NCI-H2081 (cell line): ENCODE measurements at places on chromosomes 7 and 10.

DNA sequence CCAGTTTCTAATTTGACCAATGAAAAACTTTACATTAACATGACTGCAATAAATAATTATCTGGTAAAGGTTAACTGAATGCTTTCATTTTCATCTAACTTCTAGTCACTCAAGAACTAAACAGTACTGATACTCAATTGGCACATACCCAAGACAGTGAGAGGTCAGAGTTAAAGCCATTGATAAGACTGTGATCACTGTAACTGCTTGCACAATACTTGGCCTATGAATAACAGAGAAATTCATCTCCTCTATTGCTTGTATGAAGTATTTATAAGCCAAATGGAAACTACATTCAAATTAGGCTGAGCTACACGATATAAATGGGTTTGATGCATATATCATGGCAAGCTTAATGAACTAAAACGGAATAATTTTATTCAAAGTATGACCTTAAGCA is 43.0 kb downstream of the HERC4 start:
- DNase-seq, result no peak

- no peak for DNase-seq
These were observed 54.8 kb downstream of the MPP7 start for GRCh38 chr10:28248092-28248491.

DNA sequence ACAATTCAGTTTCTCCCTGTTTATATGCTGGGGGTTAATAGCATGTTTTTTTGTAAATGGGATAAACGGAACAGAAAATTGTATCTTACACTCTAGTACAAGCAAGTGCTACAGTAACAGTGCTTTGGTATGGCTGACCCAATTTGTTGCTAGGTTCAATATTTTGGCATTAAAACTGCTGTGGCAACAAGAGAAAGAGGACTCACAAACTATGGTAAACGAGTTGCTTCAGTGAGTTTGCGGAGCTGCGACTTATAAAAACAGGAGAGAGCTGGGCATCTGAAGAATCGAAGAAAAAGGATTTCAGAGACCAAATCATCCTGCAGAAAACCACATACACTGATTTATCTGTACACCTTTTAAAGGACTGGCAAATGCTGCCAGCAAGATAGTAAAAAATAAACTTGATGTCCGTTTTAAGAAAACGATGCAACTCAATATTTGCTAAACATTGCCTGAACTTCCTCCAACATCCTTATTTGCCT is 2.2 kb downstream of the GLUD1 start:
- DNase-seq, result peak; percentile 13

GRCh38 chr7:113044394-113044793 is 42.2 kb downstream of the GPR85 start:
- DNase-seq, result no peak

- no peak for DNase-seq
These were observed 123.4 kb upstream of the NEBL start for GRCh38 chr10:21020545-21020944.

- DNase-seq, result no peak
These were observed 10.3 kb downstream of the PRF1 start for GRCh38 chr10:70592186-70592735.

GRCh38 chr7:651032-651728 is 75.3 kb upstream of the DNAAF5 start:
- DNase-seq, result no peak

GRCh38 chr7:32560075-32560474 is 64.8 kb downstream of the AVL9 start:
- DNase-seq, result no peak

DNA sequence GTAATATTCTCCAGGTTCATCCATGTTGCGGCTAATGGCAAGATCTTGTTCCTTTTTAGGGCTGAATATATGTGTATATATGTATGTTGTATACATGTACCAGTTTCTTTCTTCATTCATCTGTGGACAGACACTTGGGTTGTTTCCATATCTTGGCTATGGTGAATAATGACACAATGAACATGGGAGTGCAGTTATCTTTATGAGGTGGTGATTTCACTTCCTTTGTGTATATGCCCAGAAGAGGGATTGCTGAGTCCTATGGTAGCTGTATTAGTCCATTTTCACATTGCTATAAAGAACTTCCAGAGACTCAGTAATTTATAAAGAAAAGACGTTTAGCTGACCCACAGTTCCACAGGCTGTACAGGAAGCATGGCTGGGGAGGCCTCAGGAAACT is 17.1 kb upstream of the TSPAN15 start:
- DNase-seq, result no peak

DNA sequence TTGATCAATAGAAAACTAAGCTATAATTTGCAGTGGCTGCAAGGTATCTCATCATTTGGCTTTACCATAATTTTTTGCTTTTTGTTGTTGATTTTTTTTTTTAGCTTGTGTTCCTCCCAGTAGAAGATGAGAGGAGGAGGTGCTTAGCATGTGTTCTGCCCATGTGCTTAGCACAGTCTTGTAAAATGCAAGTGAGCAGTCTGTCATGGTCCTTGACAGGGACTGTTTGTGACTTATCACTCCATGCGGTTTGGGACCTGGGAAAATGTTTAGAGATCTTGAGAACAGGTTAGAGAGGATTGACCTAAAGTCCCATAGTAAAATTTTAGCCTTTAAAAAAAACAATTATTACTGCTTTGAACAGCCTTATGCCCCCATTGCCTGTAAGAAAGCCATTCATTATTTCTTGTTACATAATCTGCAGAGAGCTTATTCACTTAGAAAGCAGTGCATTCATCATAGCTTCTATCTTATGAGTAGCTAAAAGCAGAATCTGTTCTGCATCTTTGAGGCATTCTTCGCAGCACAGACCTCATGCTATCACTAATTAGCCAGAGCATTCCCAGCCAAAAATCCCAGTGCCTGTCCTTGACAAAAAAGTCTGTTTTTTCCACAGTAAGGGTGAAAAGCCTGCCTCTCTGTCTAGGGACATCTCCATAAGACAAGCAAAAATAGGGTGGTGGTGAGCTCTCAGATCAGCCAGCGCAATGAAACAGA is 748.7 kb upstream of the GALNT17 start:
- no peak for DNase-seq

- DNase-seq, result no peak
These were observed 26.8 kb downstream of the DNAJC1 start for GRCh38 chr10:21976739-21977138.

DNA sequence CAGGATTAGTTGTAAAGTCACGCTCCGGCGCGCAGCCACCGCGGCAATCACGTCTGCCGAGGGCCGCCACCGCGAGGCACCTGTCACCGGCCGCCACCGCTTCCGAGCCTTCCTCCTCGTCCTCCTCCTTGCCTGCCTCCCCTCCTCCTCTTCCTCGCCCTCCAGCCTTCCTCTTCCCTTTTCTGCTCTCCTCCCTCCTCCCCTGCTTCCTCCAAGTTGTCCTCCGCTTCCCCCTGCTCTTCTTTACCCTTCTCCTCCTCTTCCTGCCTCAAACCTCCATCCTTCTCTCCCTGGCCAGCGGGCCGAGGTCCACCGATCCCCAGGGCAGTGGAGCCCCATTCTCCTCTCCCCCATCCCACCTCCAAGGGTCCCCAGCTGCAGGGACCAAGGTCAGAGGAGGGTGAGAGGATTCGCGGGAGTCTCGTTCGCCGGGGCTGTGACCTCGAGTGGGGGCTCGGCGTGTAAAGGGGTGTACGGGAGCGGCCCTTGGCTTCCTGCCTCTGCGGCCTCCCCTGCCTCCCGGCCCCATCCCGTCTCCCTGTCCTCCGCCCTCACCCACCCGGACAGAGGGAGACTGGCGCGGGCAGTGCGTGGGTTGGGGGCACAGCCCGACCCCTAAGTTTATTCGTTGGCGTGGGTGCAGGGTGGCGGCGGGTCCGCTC is 89.5 kb upstream of the PAX2 start:
- DNase-seq, result no peak

- DNase-seq, result no peak
These were observed 18.4 kb downstream of the TSPAN14 start for GRCh38 chr10:80472234-80473095.

- DNase-seq, result no peak
These were observed 81.3 kb downstream of the CHST15 start for GRCh38 chr10:124012066-124012465.

DNA sequence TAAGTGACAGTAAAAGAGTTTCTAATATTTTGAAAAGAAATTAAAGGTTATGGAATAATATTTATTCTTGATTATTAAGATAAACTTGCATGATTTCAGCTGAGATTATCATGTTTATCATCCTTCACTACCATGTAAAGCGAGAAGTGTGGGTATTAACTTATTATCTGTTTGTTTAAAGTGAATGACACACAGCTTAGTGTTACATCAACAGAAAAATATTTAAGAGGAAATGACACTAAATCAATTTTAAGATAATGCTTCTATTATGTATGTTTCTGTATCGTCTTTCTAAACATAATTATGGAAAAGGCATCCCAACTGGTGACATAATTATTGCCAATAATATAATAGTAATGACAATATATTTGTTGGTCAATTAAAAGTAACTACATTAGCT is 213.1 kb downstream of the PCDH15 start:
- DNase-seq, result no peak

DNA sequence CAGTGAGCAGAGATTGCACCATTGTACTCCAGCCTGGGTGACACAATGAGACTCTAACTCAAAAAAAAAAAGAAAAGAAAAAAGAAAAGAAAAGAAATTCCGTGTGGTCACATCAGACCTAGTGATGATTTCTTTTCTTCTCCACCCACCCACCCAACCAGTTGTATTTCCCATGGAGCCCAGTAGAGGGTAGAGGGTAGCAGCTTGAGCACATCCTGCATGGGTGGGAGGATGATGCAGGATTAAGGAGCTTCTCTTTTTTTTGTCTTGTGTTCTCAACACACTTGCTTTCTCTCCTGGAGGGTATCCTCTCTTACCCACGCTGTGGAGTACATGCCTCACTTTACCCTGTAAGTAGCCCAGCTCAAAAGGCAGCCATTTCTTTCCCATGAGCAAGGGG is 118.6 kb upstream of the CARD11 start:
- no peak for DNase-seq

GRCh38 chr7:101177644-101178043 is 2.4 kb downstream of the NAT16 start:
- no peak for DNase-seq

DNA sequence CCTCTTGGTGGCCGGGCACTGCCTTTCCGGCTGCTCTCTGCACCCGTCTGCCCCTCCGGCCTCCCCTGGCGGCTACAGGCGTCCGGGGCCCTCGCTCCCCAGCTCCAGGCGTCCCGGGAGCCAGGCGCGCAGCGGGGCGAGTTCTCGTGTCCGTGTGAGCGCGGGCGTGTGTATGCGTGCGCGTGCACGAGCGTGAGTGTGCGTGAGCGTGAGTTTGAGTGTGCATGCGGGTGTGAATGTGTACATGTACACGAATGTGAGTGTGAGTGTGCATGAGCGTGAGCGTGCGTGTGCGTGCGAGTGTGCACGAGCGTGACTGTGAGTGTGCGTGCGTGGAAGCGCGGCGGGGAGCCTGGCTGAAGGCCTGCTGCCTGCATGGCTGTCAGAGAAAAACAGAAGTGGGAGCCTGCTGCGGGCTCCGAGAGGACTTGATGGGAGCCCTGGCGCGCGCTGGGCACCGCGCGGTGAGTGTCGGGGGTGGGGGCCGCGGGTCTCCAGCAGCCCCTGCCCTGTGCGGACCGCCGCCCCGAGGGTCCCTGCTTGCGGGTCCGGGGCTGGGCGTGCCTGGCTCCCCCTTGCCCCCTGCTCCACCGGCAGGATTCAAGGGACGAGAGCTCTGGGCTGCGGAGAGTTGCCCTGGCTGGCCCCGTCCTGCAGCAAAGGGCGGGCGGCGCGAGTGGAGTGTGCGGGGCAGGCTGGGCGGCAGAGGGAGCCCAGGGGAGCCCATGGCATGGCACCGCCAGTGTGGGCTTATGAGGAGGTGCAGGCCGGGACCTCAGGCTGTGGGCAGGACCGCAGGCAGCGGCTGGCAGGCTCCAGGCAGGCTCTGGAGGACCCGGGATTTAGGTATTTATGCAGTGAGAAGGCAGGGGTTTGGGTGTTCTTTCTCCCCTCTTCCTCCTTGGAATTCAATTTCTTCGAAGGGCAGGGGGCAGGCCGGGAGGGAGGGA is 75.8 kb upstream of the EN2 start:
- no peak for DNase-seq

GRCh38 chr7:32428546-32428945 is 61.6 kb downstream of the LSM5 start:
- DNase-seq, result no peak

DNA sequence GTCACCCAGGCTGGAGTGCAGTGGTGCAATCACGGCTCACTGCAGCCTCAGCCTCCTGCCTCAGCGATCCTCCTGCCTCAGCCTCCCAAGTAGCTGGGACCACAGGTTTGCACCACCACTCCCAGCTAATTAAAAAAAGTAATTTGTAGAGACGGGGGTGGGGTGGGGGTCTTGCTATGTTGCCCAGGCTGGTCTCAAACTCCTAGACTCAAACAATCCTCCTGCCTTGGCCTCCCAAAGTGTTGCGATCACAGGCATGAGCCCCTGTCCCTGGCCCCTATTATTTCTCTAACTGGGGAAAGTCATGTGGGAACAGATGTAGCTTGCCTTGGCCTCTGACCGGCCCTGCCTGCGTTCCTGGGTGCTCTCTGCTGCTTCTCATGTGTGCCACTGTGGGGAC is 178.7 kb downstream of the RNF216 start:
- DNase-seq, result no peak

DNA sequence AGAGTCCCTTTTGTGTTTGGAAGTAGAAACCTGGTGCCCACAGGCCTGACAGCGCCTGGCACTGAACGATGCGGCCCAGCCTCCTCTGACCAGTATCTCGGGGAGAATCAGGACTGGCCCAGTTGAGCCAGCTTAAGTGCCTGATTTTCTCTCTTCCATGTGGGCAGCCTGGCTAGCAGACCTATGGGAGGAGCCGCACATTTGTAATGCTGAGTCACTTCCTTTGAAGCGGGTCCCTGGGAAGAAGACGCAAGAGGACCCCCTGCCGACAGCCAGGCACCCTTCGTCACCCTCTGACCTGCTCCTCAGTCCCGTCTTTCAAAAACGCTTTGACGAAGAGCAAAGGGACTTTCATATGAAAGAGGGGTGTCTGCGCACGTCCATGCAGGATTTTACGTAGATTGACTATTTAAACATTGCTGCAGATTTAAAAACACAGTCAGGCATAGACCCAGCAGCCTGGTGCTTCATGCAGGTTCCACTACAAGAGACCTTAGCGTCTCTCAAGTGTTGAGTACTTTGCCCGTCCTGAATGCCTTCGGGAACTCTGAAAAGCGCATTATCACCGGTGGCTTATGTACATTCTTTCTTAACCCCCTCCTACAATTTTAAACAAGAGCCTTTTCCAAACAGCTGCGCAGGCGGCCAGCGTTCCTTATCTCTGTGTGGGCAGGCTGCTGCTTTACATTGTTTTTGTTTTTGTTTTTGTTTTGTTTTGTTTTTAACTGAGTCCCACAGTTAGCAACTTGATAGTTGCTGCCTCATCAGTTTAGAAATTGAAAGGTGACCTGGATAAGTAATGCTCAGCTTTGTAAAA is 36.5 kb upstream of the AP5Z1 start:
- DNase-seq, result no peak
